Regular cardiac myocyte (primary cell): ENCODE measurements at places on chromosomes 7 and 10. TPM values are rescaled to one million over a fixed set of nuclear protein-coding genes. Genes with fewer than 3 reads are reported as not detected.

CCDC126 gene
- 9.0 and 15.8 TPM in 2 replicates for total RNA-seq

TLX1 gene
- total RNA-seq, result not detected in 2 replicates

KCNH2 gene
- not detected in 2 replicates for total RNA-seq

RSPH10B gene
- under 0.01 and 0.56 TPM in 2 replicates for total RNA-seq

BMPER gene
- total RNA-seq, result 39.5 and 43.1 TPM in 2 replicates

AMPH gene
- total RNA-seq, result 0.28 and 1.2 TPM in 2 replicates

SCRN1 gene
- 76.7 and 91.4 TPM in 2 replicates for total RNA-seq

C10orf105 gene
- under 0.01 TPM in 1 of 2 replicates, not detected in the other for total RNA-seq

PHKG1 gene
- 1.4 TPM in 1 of 2 replicates, not detected in the other for total RNA-seq

GPRIN2 gene
- total RNA-seq, result not detected in 2 replicates

ZNF736 gene
- 10.7 and 13.0 TPM in 2 replicates for total RNA-seq

ANKRD1 gene
- 169 and 275 TPM in 2 replicates for total RNA-seq

BLNK gene
- 0.28 TPM in 1 of 2 replicates, not detected in the other for total RNA-seq

TRIL gene
- 0.19 and 0.56 TPM in 2 replicates for total RNA-seq

OGDHL gene
- total RNA-seq, result 0.28 and 0.38 TPM in 2 replicates

RNLS gene
- total RNA-seq, result 15.7 and 21.1 TPM in 2 replicates

SYNPO2L gene
- total RNA-seq, result under 0.01 TPM in 2 replicates
